Endodermal cell (in vitro differentiated cells): ENCODE measurements at places on chromosomes 7 and 10. TPM values are rescaled to one million over a fixed set of nuclear protein-coding genes. Genes with fewer than 3 reads are reported as not detected.

The SEMA3E gene
- 294 and 339 TPM in 2 replicates for total RNA-seq

The LIPJ gene
- not detected in 2 replicates for total RNA-seq

The MMD2 gene
- not detected in 3 replicates for total RNA-seq

The FOXP2 gene
- 13.8 to 17.0 TPM (median 14.9 TPM) in 3 replicates for total RNA-seq

The LEP gene
- total RNA-seq, result not detected in 3 replicates

DNA sequence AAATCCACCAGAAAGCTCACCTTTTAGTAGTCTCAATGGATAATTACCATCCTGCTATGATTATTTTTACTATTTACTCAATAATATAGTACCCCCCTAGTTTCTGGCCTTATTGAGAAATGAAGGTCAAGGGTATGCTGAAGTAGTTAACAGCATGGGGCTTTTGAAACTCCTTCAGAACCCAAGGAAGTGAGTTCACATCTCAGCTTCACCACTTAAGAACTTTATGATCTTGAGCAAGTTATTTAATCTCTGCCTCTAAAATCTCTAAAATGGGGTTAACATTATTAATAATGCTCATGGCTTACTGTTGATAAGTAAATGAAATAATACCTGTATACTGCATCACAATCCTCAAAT, 5.8 kb downstream of the MTPN start:
- H3K27ac ChIP-seq, result no peak overlapping the region
- peaks cover 2% of the 10 kb centered on the region for H3K4me1 ChIP-seq
- no peaks in the 10 kb centered on the region for H3K27me3 ChIP-seq
- no peak overlapping the region for H3K4me3 ChIP-seq
- DNase-seq, result no peak

DNA sequence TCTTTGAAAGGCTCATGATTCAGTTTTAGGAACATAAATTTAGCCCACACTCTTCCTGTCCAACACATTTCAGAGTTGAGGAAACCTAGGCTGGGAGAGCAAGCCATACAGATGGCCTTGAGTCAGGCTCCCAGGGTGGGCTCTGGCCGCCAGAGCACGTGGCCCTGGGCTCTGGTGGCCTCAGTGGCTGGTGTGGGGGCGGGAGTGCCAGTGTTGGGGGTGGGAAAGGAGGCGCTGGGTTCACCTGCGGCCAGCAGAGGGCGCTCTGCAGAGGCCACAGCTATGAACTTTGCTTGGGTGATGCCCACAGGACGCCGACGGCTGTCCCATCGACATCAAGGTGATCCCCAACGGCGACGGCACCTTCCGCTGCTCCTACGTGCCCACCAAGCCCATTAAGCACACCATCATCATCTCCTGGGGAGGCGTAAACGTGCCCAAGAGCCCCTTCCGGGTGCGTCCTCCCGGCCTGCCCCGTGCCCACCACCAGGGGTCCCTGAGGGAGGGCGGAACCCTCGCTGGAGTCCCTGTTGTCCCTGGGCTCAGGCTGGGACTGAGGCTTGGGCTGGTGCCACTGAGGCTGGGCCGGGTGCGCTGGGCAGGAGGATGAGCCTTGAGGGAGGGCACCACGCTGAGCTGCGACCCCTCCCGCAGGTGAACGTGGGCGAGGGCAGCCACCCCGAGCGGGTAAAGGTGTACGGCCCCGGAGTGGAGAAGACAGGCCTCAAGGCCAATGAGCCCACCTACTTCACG, 11.9 kb downstream of the FLNC start:
- peaks cover 15% of the 10 kb centered on the region for H3K36me3 ChIP-seq
- H3K4me3 ChIP-seq, result no peak overlapping the region
- DNase-seq, result peak; percentile 91

- H3K4me3 ChIP-seq, result peak overlapping the region; percentile 29
- H3K4me1 ChIP-seq, result peaks cover 9% of the 10 kb centered on the region
- peaks cover 34% of the 10 kb centered on the region for H3K36me3 ChIP-seq
- DNase-seq, result peak; percentile 67
These were observed 2.5 kb downstream of the LRCH4 start for GRCh38 chr7:100583132-100584053.

GRCh38 chr7:131329176-131329570, 1.5 kb downstream of the MKLN1 start:
- H3K36me3 ChIP-seq, result peaks cover 7% of the 10 kb centered on the region
- DNase-seq, result peak; percentile 48
- H3K4me1 ChIP-seq, result no peaks in the 10 kb centered on the region
- no peaks in the 10 kb centered on the region for H3K27me3 ChIP-seq
- no peak overlapping the region for H3K27ac ChIP-seq

GRCh38 chr7:156662277-156662676, 21.7 kb downstream of the RNF32 start:
- peaks cover 6% of the 10 kb centered on the region for H3K4me1 ChIP-seq
- DNase-seq, result no peak
- H3K27ac ChIP-seq, result no peak overlapping the region
- H3K4me3 ChIP-seq, result no peak overlapping the region

DNA sequence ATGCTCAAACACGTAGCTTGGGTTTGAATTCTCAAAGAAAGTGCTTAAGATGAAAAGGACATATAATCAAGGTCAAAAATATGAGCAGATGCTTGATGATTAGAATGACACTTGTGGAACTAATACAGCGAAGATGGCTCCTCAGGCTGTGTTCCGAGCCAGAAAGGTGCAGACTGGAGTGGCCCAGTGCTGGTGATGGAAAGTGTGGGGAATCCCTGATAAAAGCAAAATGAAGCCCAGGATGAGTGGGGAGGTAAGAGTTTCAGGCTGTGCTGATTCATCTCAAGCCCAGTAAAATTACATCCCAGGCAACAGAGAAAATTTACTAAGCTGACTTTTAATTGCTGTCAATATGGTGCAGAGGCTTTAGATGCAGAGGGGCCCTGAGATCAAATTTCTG, 77.8 kb upstream of the IKZF1 start:
- H3K36me3 ChIP-seq, result no peaks in the 10 kb centered on the region
- H3K27ac ChIP-seq, result no peak overlapping the region
- no peaks in the 10 kb centered on the region for H3K27me3 ChIP-seq
- no peak overlapping the region for H3K4me3 ChIP-seq
- DNase-seq, result no peak

- no peak overlapping the region for H3K27ac ChIP-seq
- peaks cover 32% of the 10 kb centered on the region for H3K36me3 ChIP-seq
- no peak for DNase-seq
- H3K4me3 ChIP-seq, result no peak overlapping the region
- no peaks in the 10 kb centered on the region for H3K27me3 ChIP-seq
These were observed 51.3 kb upstream of the ZMIZ2 start for GRCh38 chr7:44697136-44698045.

DNA sequence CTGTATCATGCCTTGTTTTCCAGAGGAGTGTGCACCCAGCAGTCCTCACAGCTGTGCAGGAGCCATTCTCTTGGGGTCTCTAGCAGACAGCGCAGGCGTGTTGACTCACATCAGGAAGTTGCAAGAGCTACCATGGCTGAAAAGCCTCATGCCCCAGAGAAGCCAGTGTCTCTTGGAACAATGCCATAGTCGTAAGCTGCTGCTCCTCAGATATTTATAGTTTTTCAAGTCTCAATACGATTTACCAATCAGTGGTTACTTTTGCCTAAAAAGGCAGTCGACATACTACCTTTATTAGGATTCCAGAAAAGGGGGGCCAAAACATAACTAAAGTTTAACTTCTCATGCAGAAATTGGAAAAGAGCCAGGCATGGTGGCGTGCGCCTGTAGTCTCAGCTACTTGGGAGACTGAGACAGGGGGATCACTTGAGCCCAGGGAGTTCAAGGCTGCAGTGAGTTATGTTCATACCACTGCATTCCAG, 407.7 kb downstream of the PARD3 start:
- no peaks in the 10 kb centered on the region for H3K27me3 ChIP-seq
- H3K36me3 ChIP-seq, result no peaks in the 10 kb centered on the region
- no peak overlapping the region for H3K4me3 ChIP-seq
- no peak for DNase-seq

DNA sequence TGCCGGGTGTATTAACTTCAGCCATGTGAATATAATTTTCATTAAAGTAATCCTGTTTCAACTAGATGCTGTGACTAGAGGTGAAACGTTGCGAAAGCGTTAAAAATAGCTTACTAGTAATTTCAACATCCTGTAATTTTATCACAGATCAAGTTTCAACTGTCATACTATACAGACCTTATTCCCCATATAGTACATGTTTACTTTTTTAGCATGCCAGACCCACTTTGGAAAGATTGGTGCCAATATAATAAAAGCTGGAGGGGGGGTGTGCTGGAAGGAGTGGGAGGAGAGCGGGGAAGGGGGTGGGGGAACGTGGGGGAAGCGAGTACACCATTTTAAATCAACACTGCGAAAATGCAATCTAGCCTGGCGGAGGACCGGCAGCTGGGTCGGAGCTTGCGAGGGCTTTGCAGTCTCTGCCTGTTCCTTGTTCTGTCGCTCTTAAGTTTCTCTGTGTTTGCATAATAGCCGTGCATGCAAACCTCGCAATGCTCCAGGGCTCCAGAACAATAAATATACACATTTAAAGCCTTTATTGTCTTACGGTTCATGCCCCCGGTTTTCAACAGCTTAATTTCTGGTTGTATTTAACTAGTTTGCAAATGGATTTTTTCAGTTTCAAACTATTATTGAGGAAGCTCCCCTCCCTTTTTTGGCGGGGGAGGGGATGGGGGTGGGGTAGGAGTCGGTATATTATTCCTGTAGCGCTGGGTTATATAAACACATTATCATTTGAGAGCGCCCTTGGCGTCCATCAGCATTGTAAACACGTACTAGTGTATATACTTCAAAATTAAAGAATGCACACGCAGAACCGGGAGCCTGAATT, 1.3 kb upstream of the ARID5B start:
- no peaks in the 10 kb centered on the region for H3K36me3 ChIP-seq
- peaks cover 5% of the 10 kb centered on the region for H3K4me1 ChIP-seq
- no peak overlapping the region for H3K27ac ChIP-seq

- no peak for DNase-seq
- H3K27me3 ChIP-seq, result no peaks in the 10 kb centered on the region
- no peaks in the 10 kb centered on the region for H3K36me3 ChIP-seq
These were observed 737.1 kb upstream of the ZWINT start for GRCh38 chr10:57098146-57098545.

GRCh38 chr10:120794390-120794789, 56.8 kb upstream of the WDR11 start:
- no peak overlapping the region for H3K4me3 ChIP-seq
- H3K4me1 ChIP-seq, result peaks cover under 1% of the 10 kb centered on the region
- H3K36me3 ChIP-seq, result no peaks in the 10 kb centered on the region
- no peaks in the 10 kb centered on the region for H3K27me3 ChIP-seq

GRCh38 chr10:10020945-10021344, 996.7 kb upstream of the CELF2 start:
- no peak for DNase-seq
- H3K4me3 ChIP-seq, result no peak overlapping the region
- H3K27me3 ChIP-seq, result no peaks in the 10 kb centered on the region
- H3K36me3 ChIP-seq, result no peaks in the 10 kb centered on the region
- no peaks in the 10 kb centered on the region for H3K4me1 ChIP-seq

DNA sequence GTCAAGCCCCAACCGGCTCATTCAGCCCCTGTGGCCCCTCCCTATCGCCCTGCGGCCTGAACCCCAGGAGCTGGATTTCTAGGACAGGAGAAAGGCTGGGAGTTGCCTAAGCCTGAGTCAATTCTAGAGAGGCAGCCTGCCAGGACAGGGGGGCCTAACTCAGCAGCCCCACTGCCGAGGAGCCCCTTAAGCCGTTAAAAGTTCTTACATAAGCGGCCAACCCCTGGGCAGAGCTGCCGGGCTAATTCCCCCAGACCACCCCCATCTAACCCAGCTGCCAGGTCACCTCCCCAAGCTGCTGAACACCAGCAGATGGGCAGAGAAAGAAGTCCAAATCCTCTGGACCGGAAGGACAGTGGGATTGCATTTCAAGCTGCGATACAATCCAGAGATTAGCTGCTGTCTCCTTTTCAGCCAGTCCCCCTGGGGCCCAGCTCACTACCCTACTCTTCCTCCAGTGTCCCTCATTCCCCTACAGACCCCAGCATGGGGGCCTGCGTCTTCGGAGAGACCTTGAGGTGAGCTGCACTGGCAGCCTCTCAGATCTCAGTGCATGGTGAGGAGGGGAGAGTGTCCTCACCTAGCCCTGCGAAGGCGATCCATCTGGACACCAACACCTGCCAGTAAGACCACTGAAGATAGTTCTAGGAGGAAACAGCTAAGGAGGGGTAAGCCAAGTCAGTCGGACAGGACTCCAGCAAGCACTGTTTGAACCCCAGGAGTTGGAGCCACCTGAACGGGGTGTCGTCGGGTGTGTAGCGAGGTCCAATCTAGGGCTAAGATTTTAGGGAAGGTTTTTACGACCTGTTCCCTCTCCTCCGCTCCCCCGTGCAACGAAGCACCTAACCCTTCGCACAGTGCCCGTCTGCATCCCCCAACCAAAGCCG, 830 bp downstream of the IMPDH1 start:
- DNase-seq, result peak; percentile 70
- no peak overlapping the region for H3K27ac ChIP-seq
- H3K27me3 ChIP-seq, result peaks cover 82% of the 10 kb centered on the region
- peak overlapping the region; percentile 81 for H3K4me3 ChIP-seq
- no peaks in the 10 kb centered on the region for H3K36me3 ChIP-seq

DNA sequence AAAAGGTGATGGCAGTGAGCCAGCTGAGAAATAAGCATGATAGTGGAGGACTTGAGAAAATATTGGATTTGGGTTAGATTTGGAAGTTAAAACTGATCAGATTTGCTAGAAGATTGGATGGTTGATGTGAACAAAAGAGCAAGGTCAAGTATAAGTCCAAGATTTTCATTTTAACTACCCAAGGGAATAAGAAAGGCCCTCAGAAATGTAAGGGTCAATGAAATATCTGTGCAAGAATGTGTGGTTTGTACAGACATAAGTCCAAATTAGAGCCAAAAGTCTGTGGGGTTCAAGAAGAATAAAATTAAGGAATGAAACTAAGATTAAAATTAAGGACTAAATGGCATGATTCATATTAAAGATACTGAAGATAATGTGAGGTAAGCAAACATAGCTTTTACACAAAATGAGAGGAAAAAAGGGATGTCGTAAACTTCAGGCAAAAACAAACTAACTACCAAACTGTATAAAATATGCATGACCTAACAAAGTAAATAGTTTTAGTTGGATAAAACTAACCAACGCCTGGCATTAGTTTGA, 78.4 kb upstream of the CACNA2D1 start:
- H3K36me3 ChIP-seq, result no peaks in the 10 kb centered on the region
- H3K27ac ChIP-seq, result no peak overlapping the region
- H3K27me3 ChIP-seq, result no peaks in the 10 kb centered on the region
- DNase-seq, result no peak
- H3K4me3 ChIP-seq, result no peak overlapping the region
- no peaks in the 10 kb centered on the region for H3K4me1 ChIP-seq

DNA sequence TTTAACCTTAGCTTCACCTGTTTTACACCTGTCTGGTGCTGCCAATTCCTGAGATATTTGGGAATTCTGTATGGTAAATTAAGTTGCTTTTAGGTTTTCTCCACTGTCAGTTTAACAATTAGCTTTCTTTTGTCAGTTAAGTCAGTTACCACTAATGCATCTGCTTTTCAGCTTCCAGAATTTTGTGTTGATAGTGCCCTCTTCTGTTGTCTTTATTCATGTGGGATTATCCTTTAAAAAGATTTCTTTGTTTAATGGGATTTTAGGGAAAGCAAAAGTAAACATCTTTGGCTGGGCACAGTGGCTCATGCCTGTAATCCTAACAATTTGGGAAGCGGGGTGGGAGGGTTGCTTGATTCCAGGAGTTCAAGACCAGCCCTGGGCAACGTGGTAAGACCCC, 8.1 kb downstream of the TFAM start:
- peaks cover 91% of the 10 kb centered on the region for H3K36me3 ChIP-seq
- H3K4me1 ChIP-seq, result no peaks in the 10 kb centered on the region
- no peak overlapping the region for H3K4me3 ChIP-seq
- no peak overlapping the region for H3K27ac ChIP-seq
